ENCODE measurements at places on chromosomes 2 and 18.

- DNase-seq = no peak
Observed at GRCh38 chr2:85843543-85843942, 45.2 kb downstream of the ST3GAL5 start.

DNA sequence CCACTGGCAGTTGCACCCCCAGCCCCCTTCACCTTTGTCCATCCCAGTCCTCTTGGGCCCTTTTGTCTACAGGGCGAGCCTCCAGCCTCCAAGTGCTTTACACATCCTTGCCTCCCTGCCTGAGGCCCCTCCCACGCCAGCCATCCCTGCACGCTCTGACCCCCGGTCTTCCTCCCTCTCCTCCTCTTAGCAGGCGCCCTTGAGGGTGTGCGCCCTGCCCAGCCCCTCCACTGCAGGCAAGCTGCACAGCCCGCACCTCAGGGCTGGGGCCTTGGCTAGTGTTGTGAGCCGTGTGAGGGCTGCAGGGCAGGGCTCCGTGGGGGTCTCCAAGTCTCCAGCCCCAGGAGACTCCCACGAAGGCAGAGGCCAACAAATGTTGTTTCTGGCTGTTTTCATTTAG lies 6.9 kb downstream of the BOK start:
- no peak for DNase-seq

GRCh38 chr18:10412933-10413332 lies 41.5 kb upstream of the APCDD1 start:
- DNase-seq = no peak

GRCh38 chr18:43054815-43055519 lies 60.5 kb downstream of the RIT2 start:
- DNase-seq = no peak

- no peak for DNase-seq
Observed at GRCh38 chr2:145007960-145008263, 488.0 kb upstream of the ZEB2 start.

DNA sequence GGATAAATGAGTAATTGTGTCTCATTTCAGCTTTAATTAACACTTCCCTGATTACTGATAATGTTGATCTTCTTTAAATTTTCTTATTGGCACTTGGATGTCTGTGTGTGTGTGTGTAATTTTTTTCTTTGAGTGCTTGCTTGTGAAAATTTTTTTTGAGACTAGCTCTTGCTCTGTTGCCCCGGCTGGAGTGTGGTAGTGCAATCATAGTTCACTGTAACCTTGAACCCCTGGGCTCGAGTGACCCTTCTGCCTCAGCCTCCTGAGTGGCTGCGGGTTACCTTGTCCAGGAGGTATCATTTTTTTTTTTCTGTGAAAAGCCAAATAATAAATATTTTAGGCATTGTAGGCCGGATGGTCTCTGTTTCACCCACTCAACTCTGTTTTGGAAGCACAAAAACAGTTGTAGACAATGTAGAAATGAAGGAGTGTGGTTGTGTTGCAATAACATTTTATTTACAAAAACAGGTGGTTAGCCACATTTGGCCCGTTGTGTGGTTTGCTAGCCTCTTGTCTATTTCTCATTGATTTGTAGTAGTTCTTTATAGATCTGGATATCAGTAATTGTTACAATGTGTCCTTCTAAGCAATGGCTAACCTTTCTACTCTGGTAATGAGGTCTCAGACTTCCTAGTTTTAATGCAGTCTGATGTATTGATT lies 7.9 kb downstream of the IL1RL2 start:
- DNase-seq = no peak

- DNase-seq = no peak
Observed at GRCh38 chr18:58544616-58545337, 84.1 kb downstream of the ALPK2 start.

GRCh38 chr2:152518034-152518433 lies 183.1 kb downstream of the FMNL2 start:
- DNase-seq = no peak

GRCh38 chr2:241185961-241186360 lies 2.5 kb upstream of the ANO7 start:
- no peak for DNase-seq

GRCh38 chr18:79914614-79915160 lies 36.8 kb downstream of the SLC66A2 start:
- DNase-seq = no peak

- no peak for DNase-seq
Observed at GRCh38 chr2:203936535-203936934, at the start of gene ICOS. TSS of gene ICOS (plus strand) at chr2:203936763. CDS start at chr2:203936815, 52 bp downstream.

GRCh38 chr2:82158150-82158549 lies 1853.6 kb upstream of the LRRTM1 start:
- no peak for DNase-seq

DNA sequence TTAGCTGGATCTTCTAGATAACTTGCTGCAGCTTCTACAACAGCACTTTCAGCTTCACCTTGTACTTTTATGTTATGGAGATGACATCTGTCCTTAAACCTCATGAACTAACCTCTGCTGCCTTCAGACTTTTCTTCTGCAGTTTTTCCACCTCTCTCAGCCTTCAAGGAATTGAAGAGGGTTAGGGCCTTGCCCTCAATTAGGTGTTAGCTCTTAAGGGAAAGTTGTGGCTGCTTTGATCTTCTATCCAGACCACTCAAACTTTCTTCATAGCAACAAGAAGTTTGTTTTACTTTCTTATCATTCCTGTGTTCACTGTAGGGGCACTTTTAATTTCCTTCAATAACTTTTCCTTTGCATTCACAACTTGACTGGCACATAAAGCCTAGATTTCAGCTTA lies 52.3 kb downstream of the ARHGAP15 start:
- no peak for DNase-seq

- DNase-seq = no peak
Observed at GRCh38 chr2:191678437-191679100, 633 bp downstream of the NABP1 start.

DNA sequence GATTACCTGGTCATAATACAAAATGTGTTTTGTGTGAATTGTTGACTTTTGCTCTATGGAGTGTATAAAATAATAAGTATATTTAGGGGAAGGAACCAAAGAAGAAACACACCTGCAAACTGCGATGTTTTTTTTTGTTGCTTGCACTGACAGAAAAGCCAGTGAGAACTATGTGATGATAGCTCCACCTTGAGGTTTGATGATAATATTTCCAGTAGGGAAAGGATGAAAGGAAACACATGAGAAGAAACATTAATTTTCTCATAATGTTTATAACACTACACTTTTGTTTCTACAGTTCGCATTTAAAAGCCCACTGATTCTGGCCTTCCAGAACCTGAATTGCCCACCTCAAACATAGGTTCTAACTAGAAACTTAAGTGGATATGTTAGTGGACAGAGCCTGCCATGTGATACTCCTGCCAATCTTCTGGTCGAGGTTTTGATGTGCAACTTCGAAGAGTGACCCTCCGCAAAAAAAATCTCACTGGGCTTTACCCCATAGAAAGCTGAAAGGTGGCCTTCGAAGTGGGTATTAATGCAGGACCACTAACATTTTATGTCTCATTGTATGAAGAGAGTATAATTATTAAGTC lies 476.4 kb upstream of the SPHKAP start:
- peak; percentile 53 for DNase-seq

DNA sequence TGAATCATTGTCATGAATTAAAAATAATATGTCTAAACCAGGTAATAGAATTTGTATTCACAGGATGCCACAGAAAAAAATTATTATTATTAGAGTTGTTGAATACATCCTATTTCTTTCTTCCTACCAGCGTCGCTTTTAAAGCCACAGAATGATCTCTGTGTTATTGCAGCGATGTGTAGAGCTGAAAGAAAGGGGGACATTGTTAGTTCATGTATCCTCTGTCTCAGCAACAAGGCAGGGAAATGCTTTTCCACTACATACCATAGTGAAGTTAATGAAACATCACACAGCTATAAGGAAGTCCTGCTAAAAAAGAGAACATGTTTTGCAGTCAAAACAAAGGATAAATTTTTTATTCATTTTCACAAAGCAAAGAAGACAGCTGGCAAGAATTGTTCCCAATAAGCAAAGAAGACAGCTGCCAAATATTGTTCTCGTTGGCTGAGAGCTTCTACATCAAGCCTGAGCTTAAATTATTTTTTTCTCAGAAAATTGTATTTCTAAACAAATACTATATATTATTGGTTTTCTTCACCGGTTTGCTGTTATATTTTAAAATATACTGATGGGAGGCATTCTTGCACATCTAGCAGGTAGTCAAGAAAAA lies 1234.4 kb downstream of the SUCLG1 start:
- DNase-seq = no peak

DNA sequence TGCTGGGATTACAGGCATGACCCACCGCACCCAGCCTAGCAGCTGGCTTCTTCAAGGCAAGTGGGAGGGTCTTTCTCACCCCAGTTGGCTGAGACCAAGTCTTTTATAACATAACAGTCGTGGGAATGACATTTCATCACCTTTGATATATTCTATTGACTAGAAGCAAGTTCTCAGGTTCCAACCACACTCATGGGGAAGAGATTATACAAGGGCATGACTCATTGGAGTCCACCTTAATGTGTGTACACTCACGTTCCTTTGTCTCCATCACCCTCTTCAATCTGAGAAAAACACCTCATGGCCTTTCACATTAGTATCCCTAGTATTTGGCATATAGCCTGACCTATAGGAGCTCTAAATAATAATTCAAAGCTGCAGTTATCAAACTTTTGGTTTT lies 2.8 kb upstream of the BBS5 start:
- peak; percentile 36 for DNase-seq

DNA sequence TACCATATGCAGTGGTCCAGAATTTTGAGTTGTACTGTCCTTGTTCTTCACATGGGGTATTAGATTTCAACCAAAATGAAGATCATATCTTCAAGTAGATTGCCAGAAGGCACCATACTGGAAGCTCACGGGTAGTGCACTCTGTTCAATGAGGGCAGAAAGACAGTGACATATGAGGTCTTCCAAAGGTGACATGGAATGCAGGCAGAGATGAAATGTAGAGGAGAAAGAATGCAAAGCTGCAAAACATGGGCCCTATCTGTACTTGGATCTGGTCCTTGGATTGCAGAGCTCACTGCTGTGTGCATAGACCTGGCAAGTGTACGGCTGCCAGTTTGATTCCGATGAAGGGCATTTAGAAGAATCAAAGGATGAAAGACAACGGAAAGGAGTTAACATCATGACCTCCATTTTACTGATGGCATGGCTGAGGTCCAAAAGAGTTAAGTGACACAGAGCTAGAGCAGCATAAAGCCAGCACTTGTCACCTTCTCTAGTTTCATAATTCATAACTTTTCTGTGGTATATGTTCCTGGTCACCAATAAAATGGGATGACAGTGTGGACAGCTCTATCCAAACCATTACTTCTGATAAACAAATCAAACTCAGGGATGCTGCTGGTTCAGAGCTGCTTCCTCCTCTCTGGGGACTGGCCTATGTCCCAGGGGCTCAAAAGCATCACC lies 64.7 kb downstream of the BCL2 start:
- no peak for DNase-seq

GRCh38 chr18:50189160-50189559 lies 5.8 kb downstream of the MYO5B start:
- DNase-seq = no peak

GRCh38 chr2:47288864-47289263 lies 114.1 kb upstream of the MSH2 start:
- peak; percentile 95 for DNase-seq

GRCh38 chr2:105882920-105883435 lies 138.3 kb downstream of the NCK2 start:
- DNase-seq = no peak

DNA sequence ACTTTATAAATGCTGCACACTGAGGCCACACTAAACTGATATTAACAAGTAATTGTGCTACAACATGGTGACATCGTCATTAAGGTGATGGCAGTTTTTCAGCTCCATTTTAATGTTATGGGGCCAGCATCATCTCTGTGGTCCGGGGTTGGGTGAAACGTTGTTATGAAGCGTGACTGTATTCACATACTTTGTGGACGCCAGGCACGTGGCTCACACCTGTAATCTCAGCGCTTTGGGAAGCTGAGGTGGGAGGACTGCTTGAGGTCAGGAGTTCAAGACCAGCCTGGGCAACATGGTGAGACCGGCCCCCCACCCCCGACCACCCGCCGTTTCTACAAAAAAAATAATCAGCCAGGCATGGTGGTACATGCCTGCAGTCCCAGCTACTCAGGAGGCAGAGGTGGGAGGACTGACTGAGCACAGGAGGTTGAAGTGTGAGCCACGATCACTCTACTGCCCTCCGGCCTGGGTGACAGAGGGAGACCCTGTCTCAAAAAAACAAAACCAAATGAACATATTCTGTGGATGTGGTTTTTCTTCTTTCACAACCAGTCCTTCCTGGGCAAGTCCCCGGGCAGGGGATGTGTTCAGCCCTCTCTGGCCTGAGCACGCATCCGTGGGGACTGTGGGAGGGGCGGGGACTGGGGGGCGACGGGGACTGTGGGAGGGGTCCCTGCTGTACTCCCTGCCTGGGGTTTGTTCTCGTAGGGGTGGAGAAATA lies 12.9 kb upstream of the GAL3ST2 start:
- no peak for DNase-seq

DNA sequence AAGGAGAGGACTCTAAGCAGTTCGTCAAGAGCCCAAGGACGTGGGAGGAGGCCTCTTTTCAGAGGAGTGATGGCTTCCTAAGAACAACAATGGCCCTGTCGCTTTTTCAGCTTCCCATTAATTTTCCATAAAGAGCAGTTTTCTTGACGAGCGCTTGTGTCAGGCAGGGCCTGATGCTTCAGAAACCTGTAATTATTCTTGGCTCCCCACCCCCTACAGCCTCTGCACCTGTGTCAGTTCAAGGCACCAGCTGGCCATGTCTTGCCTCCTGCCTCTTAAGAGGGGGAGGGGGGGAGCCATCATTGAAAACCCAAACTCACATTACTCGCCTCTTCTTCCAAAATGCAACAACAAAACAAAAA lies 32.3 kb downstream of the KLF7 start:
- no peak for DNase-seq

DNA sequence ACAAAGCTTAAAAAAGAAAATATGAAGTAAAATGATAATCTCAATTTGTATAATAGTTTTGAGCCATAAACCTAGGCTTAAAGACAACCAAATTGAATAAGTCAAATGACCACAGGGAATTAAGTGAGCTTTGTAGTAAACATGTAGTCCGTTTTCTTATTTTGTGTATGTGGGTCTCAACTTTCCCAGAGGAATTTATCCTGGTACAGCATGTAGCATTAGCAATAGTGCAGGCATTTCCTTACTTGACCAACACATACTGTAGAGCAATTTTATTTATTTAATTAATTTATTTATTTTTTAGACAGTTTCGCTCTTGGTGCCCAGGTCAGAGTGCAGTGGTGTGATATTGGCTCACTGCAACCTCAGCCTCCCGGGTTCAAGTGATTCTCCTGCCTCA lies 37.5 kb upstream of the MTCL1 start:
- peak; percentile 34 for DNase-seq

- DNase-seq = no peak
Observed at GRCh38 chr2:38540580-38541286, 62.0 kb downstream of the HNRNPLL start.

DNA sequence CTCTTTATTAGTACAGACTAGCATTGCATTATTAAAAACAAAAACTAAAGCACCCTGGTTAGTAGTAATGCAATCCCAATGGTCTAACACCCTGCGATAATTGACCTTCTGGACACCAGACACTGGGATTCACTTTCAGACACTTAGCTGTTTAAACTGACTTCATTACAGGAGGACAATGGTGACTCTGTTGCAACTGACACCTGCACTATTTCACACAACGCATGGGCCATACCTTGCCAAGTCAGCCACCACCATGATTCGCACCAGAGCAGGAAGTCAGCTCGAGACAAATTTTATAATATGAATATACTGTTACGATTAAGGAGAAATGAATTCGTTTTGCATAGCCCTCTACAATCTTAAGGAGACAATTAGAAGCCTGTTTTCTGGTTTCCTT lies 150.7 kb downstream of the MEIS1 start:
- no peak for DNase-seq

- DNase-seq = no peak
Observed at GRCh38 chr2:44933434-44933951, 8.0 kb upstream of the SIX3 start.
